ENCODE measurements at places on chromosomes 16 and 17.

GRCh38 chr17:39651923-39652586, 13.1 kb upstream of the TCAP start:
- no peak for DNase-seq

- no peak for DNase-seq
These were observed 1.3 kb upstream of the HERPUD1 start for GRCh38 chr16:56930486-56931270.

- no peak for DNase-seq
These were observed 20.3 kb downstream of the PARN start for GRCh38 chr16:14609716-14610115.

GRCh38 chr17:69466451-69466850, 52.0 kb downstream of the MAP2K6 start:
- DNase-seq = no peak

- DNase-seq = no peak
These were observed 3.4 kb upstream of the SSTR5 start for GRCh38 chr16:1069154-1069553.

GRCh38 chr16:83989300-83989699, 21.3 kb downstream of the NECAB2 start:
- DNase-seq = no peak

DNA sequence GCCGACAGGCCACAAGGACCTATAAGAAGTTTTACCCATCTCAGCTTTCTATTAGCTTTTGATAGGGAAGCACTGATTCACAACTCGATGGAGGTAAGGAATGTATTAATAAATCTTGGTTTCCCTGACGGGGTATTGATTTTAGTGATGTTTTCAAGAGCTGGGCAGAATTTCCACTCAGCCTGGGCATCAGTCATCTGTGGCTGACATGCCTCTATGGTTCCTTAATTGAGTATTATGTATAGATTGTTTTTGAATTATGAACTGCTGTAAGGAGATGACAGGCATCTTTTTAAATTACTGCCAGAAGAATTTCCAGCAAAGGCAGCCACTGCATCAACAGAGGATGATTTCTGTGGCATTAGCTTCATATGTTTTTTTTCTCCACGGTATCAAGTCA, 128.6 kb downstream of the CPPED1 start:
- no peak for DNase-seq

DNA sequence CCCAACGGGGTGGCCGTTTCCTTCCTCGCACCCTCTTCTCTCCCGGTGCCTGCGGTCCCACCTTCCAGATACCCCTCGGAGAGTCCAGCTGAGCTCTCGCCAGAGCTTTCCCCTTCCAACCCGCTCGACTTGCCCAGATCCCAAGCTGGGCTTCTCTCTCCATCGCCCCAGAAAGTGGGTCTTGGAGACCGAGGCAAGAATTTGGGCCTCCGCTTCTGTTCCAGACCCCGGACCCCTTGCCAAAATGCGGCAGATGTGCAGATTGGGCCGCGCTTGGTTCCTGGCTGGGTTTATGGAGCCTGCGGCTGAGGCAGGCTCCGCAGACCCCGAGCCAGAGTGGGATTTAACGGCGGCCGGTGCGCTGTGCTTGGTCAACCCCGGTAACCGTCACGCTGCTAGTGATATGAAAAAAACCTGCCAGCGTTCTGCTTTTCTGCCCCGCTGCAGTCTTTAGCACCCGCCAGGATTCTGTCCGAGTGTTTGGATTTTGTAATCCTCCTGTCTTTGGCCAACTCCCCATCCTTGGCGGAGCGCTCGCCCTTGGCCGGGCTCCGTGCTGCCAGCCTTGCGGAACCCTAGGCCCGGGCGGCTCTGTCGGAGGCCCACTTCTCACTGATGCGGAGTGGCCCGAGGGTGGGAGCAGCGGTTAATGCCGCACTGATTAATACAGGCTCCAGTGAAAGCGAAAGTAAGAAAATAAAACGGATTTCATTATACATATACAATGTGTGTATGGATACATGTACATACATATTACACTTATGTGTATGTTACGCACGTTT, 754 bp upstream of the SLFN11 start:
- DNase-seq = peak; percentile 56

Measured in natural killer cell (primary cell).